Central memory CD8-positive, alpha-beta T cell (primary cell): ENCODE measurements at places on chromosomes 7 and 10.

DNA sequence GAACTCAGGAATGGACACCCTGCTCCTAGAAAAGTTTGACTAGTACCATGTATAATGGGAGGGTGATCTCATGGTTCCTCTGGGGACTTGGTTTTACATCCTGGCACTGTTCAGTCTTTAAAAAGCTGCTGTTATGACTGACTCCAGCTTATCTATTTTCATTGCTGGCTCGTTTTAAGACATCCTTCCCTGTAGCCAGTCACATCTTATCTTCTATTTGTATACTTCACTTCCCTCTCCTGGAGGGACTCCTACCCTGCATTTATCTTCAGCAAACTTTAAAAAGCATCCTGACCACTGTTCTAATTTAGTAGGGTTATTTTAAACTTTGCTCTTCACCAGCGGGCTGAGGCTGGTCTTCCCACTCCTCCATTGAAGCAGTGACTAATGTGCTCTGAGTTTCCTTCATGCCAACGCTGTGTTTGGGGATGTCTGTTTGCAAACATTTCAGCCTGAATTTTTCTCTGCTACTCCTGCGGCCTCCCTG is 72.9 kb upstream of the ARMC3 start:
- DNase-seq = no peak

DNA sequence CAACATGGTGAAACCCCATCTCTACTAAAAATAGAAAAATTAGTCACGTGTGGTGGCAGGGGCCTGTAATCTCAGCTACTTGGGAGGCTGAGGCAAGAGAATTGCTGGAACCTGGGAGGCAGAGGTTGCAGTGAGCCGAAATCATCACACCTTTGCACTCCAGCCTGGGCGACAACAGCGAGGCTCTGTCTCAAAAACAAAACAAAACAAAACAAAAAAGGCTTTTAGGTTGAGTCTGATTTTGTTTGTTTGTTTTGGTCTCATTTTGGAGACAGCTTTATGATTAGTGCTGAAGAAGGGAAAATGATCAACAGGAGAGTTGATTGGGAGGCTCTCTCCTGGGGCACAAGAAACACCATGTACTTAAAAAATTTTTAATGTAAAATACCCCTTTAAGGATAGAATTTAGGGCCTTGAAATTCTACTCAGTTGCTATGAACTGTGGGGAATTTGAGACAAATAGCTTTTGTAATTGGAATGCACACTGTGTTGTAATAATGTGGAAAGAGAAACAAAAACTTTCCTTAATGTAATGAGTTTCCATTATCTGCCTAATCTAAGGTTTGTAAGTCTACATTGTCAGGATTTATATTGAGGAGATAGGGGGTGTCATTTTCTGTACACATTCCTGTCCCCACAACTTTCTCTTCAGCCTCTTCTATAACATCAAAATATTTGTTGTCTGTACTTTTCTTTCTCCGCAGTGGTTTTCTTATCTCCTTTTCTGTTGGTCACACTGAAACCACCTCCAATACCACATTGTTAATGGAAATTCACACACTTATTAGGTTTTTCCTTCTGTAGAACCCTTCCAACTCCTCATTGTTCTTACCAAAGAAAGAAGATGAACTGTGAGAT is 41.3 kb downstream of the ARID5B start:
- no peak for DNase-seq

- DNase-seq = no peak
These were observed 13.9 kb upstream of the PLAC9 start for GRCh38 chr10:80118669-80119068.

GRCh38 chr10:77877441-77878344 is 48.9 kb downstream of the DLG5 start:
- peak; percentile 78 for DNase-seq

- no peak for DNase-seq
These were observed 3.5 kb downstream of the NRCAM start for GRCh38 chr7:108452707-108453106.

DNA sequence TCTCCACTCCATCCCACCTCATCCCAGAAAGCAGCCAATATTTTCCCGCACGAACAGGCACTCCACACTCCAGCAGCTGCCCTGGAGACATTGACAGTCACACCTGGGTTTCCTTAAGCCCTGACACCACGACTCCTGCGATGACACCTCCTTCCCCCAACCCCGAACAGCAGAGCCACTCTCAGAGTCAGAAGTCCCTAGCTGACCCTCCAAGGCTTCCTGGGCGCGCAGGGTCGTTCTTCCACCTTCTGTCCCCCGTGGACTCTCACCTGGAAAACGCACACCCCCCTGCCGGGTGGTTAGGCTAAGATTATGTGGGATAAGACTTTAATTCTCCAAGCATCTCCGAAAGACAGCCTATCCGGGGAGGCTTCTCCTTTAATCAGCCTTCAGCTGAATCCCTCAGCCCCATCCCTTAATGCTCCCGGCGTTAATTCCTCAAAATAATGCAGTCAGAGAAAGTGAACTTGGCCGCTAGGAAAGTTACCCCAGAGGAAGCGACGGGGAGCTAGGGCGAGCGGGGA is 1.1 kb downstream of the DENND11 start:
- DNase-seq = no peak

- no peak for DNase-seq
These were observed 124.2 kb downstream of the RGS10 start for GRCh38 chr10:119418362-119418761.

DNA sequence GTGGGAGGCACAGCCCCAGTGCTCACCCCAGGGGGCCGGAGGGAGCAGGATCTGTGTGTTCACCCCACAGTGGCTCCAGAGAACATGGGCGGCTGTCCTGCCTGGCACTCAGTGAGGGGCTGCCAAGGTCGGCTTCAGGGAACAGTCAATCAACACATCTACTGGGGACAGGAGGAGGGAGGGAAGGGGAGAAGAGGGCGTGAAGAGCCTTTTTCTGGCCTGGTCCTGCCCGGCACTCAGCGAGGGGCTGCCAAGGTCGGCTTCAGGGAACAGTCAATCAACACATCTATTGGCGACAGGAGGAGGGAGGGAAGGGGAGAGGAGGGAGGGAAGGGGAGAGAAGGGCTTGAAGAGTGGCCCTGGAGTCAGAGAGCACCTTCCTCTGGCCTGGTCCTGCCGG is 184.9 kb downstream of the ADARB2 start:
- no peak for DNase-seq

DNA sequence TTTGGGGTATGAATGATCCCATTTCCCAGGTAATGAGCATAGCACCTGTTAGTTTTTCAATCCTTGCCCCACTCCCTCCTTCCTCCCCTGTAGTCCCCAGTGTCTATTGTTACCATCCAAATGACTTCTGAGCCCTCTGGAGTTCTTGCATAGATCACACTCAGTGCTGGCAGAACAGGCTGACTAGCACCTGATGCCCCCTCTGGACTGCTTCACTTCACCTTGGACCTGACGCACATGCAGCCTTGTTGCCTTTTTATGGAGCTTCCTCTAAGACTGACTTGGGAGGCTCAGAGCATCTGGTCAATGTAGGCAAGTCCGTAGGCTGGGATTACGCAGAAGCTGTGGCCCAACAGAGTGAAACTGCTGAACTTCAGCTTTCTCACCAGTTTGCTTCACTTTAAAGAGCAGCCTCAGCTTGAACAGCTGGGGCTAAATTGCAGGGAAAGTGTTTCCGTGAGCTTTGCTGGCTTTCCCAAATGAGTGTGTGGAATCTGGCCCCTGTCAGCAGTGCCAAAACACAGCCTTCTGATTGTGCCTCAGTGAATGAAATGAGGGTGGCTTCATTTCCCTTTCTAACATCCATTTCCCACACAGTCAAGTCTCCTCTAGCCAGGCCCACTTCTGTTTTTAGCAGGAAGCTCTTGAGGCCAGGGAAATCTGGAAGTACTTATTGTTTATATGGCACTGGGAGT is 48.5 kb downstream of the NXPH1 start:
- DNase-seq = no peak

- no peak for DNase-seq
These were observed 108.0 kb downstream of the MBL2 start for GRCh38 chr10:52664629-52665028.
